ENCODE measurements at places on chromosomes 12 and 14. TPM values are rescaled to one million over a fixed set of nuclear protein-coding genes. Genes with fewer than 3 reads are reported as not detected.

- DNase-seq = no peak
Observed at GRCh38 chr12:104508752-104509446, 52.2 kb downstream of the CHST11 start.

Gene TEX22
- 1.2 TPM for polyA plus RNA-seq

- no peak for DNase-seq
Observed at GRCh38 chr12:103680591-103681141, 93.6 kb downstream of the STAB2 start.

DNA sequence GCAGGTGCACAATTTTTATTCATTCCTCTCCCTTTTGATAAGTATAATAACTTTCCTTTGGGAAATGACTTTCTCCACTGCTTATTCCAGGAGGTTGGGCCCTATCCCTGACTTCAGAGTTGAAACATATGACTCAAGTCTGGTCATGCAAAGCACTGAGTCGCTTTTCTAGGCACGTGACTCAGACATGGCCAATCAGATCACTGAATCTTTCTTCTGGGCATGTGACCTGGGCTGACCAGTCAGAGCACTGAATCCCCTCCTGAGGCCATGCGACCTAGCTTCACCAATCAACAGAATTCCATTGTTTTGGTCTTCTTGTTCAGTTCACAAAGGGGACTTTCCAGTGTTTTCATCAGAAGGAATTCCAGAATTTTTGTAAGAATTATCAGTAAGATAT, 377.1 kb upstream of the KITLG start:
- DNase-seq = no peak

DNA sequence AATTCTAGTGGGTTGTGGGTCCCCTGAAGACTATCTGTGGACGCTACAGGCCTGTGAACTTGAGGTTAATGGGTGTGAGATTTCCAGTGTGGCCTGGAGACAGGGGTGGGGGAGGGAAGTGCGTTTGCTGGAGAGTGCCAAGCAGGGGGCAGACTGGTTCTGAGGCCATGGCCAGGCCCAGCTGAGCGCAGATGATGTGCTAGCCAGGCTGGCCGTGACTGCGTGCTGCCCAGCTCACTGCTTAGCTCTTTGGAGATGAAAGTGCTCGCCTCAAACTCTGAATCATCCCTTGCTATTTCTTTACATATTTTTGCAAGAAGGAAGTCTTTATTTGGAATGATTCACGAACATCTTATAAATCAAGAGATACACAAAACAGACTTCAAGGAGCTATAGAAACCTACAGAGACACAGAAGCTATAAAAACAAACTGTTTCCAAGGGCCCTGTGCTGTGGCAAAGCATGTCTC, 75.2 kb upstream of the PLEKHG3 start:
- DNase-seq = no peak

DNA sequence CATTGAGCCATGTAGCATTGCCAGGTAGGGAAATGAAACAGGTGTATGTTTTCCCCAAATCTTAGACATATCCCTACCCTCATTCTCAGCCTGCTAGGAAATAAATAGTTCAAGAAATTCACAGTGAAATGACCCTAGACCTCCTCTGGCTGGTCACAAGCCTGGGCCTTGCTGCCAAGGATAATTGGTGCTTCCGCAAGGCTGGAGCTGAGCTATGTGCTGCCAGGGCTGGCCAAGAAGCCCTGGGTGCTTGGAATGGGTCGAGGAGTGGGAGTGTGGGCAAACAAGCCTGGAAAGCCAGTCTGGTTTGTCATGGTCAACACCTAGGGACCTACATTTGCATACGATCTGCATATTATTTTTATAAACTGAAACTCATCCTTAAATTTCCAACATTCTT, 31.3 kb upstream of the SLC10A1 start:
- DNase-seq = no peak

Gene KCNA1
- 0.30 TPM for polyA plus RNA-seq

Gene RFLNA
- 9.0 TPM for polyA plus RNA-seq

- no peak for DNase-seq
Observed at GRCh38 chr12:11767798-11768197, 118.3 kb downstream of the ETV6 start.

DNA sequence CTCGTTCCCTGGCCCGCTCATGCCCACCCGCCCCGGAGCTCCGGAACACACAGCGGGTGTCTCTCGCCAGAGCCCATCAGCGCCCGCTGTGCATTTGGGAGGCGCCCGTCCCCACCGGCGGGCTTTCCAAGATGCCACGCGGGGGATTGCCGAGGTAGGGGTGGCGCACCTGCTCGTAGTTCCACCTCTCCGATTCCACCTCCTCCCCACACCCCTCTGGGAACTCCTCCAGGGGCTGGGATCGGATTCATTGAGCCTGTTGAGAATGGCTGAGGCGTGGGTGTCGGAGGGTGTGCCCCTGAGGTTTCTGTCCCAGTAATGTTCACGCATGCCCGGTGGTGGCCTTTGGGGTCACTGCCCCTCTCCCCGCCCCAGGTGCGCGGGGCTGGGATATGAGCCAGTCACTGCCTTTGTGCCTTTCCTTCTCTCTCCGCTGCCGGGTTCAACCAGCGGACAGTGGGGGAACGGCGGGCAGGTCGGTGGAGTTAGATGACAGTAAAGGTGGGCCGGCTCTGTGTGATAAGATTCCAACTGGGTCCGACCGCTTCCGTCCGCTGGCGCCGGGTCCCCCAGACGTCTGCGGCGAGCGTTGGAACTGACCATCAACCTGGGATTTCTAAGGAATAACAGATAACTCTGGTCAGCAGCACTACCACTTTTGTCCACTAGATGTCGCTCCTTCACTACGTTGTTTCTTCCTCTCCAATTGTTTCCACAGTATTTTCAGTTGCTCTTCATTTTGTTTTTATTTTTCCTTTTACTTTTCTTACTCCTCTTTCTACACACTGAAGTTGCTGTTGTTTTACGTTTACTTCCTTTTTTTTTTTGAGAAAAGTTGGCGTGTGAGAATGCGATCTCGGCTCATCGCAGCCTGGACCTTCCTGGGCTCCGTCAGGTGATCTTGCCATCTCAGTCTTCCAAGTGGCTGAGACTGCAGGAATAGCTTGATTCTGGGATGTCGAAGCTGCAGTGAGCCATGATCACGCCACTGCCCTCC, 178.1 kb upstream of the ALG10B start:
- DNase-seq = peak; percentile 46

DNA sequence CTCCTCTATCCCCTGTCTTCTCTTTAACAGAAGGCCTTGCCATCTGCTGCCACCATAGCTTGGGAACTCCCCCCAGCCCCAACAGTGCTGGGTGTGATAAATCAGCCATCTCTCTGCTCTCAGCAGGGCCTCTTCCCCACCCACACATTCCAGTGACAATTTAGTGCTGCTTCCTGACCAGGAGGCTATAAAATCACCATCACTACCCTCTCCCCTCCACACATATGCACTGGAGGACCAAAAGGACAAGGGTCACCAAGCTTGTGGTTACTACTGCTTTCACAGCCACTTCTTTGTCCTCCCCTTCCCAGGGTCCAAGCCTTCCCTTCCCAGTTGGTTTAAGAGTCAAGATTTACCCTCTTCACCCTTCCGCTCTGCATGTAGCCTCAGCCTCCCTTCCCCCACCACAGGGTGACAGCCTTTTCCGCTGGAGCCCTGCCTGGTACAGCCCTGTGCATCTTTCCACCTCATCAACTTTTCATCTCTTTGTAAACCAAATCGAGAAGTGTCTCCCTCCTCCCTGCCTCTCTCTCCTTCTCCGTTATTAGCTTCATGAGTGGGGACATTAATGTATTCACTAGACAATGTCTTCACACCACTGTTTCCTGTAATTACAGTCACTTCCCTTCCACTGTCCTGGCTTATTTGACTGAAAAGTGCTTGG, 9.4 kb downstream of the PSMB5 start:
- peak; percentile 78 for DNase-seq

Gene TTC9
- 4.3 TPM for polyA plus RNA-seq

DNA sequence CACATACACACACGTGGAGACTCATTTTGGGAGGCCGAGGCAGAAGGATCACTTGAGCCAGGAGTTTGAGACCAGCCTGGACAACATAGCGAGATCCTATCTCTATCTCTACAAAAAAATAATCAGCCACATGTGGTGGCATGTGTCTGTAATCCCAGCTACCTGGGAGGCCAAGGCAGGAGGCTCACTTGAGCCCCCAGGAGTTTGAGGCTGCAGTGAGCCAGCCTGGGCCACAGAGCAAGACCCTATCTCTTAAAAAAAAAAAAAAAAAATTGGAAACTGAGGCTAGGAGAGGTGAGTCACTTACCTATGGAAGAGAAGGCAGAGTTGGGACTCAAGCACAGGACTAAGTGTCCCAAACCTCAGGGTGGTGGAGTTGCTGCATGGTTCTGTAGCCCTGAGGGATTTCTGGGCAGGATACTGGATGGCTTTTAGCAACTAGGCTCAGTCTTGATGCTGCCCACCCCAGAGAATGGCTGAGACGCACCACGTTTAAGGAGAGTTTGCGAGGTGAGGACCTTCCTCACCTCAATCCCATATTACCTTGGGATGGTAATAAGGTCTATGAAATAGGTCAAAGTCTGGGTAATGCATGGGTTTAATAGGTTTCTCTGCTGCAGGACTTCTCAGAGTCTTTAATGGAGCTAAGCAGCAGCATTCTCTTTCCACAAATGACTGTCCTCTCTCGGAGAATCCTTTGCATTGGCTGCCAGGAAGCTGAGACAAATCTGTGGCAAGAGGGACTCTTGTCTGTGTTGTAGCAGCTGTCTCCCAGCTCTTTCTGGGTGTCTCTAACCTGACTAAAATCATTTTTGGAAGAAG, 35.6 kb downstream of the SH2B3 start:
- no peak for DNase-seq

DNA sequence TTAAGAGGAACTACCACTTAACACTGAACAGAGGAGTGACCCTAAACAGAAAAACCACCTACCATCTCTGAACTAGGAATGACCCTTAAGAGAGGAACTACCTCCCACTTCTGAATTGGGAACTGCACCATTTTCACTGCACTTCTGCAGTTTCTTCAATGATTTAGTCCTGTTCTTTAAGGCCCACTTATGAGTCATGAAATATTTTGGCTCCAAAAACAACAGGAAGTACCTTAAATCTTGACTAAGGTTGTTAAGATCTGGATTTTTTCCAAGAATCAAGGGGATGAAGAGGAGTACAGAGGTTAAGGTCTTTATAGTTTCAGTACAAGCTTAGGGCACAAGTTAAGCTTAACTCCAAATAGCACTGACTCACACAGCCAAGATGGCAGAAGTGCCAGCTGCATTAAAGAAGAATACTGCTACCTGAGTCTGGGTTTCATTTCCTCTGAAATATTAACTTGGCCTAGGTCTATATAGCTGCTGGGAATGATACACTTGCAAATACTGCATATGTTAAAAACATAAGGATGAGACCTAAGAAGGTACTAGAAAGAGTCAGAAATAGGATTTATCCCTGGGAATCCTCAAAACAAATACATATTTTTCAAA, 4.2 kb downstream of the NPC2 start:
- DNase-seq = no peak

Gene KCNMB4
- polyA plus RNA-seq = 18.4 TPM

- no peak for DNase-seq
Observed at GRCh38 chr12:116091579-116091978, 185.9 kb downstream of the MED13L start.

DNA sequence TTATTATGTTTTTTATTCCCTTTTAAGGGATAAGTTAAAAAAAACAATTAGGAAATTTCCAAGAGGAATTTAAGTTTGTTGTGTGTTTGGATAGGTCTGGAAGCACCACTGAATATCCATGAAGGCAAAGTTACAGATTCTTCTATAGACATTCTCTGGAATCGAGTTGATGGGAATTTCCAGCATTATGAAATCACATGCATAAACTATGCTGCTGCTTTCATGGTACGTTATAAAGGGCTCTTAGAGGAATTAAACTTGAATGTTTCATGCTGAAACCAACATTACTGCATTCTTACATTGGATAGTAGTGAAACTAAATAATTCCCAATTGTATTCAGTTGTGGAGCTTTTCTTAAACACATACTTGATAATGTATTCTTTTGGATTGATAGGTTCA, 21.5 kb upstream of the PTPRQ start:
- no peak for DNase-seq

Gene AMDHD1
- 1.1 TPM for polyA plus RNA-seq

GRCh38 chr12:88985631-88986030, 366.7 kb downstream of the DUSP6 start:
- no peak for DNase-seq

GRCh38 chr12:72679147-72679757, 407.1 kb downstream of the TRHDE start:
- no peak for DNase-seq

DNA sequence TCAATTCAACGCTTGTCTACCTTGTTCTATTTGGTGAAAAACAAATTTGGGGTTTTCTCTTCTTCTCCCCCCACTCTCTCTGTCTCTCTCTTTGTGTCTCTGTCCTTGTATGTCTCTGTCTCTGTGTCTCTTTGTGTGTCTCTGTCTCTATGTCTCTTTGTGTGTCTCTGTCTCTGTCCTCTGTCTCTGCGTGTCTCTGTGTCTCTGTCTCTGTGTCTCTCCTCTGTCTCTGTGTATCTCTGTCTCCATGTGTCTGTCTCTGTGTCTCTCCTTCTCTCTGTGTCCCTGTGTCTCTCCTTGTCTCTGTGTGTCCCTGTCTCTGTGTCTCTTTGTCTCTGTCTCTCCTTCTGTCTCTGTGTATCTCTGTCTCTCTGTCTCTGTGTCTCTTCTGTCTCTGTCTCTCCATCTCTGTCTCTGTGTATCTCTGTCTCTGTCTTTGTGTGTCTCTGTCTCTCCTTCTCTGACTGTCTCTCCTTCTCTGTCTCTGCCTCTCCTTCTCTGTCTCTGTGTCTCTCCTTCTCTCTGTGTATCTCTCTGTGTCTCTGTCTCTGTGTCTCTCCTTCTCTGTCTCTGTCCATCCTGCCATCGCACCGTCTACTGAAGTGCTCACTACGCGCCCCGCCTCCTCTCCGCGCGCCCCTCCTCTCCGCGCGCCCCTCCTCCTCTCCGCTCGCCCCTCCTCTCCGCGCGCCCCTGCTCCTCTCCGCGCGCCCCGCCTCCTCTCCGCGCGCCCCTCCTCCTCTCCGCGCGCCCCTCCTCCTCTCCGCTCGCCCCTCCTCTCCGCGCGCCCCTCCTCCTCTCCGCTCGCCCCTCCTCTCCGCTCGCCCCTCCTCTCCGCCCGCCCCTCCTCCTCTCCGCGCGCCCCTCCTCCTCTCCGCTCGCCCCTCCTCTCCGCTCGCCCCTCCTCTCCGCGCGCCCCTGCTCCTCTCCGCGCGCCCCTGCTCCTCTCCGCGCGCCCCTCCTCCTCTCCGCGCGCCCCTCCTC, 12.8 kb downstream of the LRCOL1 start:
- peak; percentile 70 for DNase-seq

Gene KLRK1
- 0.66 TPM for polyA plus RNA-seq

Gene PDZRN4
- polyA plus RNA-seq = 5.0 TPM

GRCh38 chr12:48822139-48822538, 3.8 kb downstream of the CACNB3 start:
- no peak for DNase-seq

DNA sequence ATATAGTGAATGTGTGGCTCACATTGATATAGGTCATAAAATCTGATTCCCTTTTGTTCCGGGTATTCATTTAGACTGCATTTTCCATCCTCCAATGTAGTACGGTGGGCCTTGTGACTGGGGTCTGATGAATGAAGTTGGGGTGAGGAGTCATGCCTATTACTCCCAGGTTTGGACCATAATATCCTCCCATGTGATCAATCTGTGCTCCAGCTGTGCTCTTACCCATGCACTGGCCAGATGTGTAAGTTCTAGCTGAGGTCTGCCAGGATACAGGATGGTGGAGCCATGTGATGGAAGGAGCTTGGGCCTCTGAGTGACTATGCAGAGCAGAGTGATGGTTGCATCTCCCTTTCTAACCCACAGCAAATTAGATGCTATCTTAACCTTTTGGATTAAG, 1034.0 kb upstream of the TMEM132C start:
- no peak for DNase-seq

All from renal cortex interstitium (tissue), 15 donors.